ENCODE measurements at places on chromosomes 5 and 9.

GRCh38 chr5:159098603-159099436 lies 896 bp downstream of the EBF1 start:
- peaks cover 47% of the 10 kb centered on the region for H3K4me1 ChIP-seq
- H3K27ac ChIP-seq, result peak overlapping the region; percentile 95
- H3K36me3 ChIP-seq, result peaks cover 73% of the 10 kb centered on the region
- peak; percentile 57 for DNase-seq
- H3K4me3 ChIP-seq, result peak overlapping the region; percentile 86
- H3K27me3 ChIP-seq, result no peaks in the 10 kb centered on the region

- no peak for DNase-seq
- peaks cover 9% of the 10 kb centered on the region for H3K4me1 ChIP-seq
- H3K4me3 ChIP-seq, result no peak overlapping the region
- no peaks in the 10 kb centered on the region for H3K27me3 ChIP-seq
Measured at GRCh38 chr5:116388564-116389258, 185.9 kb downstream of the SEMA6A start.

DNA sequence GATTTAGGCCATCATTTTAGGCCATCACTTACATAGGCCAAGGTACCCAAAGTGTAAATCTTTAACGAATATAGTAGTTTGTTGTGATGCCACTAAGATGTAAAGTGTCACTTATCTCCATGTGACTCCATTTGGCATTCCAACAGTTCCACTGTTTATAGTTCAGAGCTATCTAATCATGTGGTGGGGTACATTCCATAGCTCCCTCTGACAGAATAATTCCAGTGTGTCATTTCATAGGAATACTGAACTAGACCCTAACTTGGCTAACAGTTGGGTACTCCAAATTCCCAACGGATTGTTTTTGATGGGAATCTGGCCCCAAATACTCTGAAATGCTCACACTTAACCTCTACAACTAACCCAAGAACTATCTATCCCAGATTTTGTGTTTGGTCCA lies 76.7 kb upstream of the FST start:
- peaks cover 6% of the 10 kb centered on the region for H3K27me3 ChIP-seq
- no peak overlapping the region for H3K27ac ChIP-seq
- no peaks in the 10 kb centered on the region for H3K4me1 ChIP-seq

GRCh38 chr9:75085640-75086039 lies 2.3 kb downstream of the NMRK1 start:
- H3K4me1 ChIP-seq, result peaks cover 13% of the 10 kb centered on the region
- H3K4me3 ChIP-seq, result no peak overlapping the region
- H3K27ac ChIP-seq, result peak overlapping the region; percentile 47
- H3K27me3 ChIP-seq, result no peaks in the 10 kb centered on the region

- H3K4me1 ChIP-seq, result peaks cover 9% of the 10 kb centered on the region
- no peak overlapping the region for H3K4me3 ChIP-seq
- no peak overlapping the region for H3K27ac ChIP-seq
- DNase-seq, result no peak
Measured at GRCh38 chr5:54445691-54446378, 9.7 kb upstream of the HSPB3 start.

DNA sequence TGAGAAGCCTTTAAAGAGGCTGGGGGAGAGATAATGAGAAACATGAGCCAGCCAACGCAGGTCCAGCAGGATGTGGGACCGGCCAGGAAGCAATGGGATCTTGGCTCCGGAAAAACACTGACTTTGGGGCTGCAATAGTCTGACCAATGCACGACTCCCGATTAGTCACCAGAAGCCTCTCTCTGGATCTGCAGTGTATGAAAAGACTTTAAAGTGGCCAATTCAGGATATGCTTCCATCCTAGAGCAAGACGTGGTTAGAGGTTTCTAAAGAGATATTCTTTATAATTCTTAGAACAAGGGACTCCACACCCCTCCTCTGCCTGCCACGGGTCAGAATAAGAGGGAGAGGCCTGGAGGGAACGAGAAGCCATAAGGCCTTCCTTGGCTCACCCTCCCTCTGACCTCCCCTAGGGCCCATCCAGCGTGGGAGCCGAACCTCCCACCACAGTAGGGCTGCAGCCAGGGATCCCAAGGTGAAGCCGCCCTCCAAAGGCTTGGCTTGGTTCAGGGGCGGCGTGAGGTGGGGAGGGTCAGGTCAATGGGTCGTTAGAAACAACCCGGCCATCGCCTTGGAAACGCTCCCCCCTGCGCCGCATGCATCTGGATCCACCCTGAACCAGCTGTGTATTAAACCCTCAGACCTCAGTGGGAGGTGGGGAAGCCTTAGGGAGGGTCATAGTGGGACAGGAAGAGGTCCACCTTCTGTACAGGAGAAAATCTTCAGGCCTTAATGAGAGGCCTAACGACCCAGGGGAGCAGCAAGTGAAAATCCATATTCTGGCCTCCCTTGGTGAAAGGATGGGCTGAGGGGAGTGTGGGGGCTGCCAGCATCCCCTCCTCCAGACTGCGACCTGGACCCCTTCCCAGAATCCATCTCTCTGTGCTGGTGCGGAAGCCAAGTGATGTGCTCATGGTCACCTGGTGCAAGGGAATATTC lies 11.1 kb downstream of the FGF1 start:
- no peak overlapping the region for H3K4me3 ChIP-seq
- H3K27ac ChIP-seq, result no peak overlapping the region
- H3K27me3 ChIP-seq, result peaks cover 13% of the 10 kb centered on the region
- DNase-seq, result no peak
- H3K4me1 ChIP-seq, result no peaks in the 10 kb centered on the region

GRCh38 chr9:29798599-29798998 lies 2225.3 kb upstream of the C9orf72 start:
- no peaks in the 10 kb centered on the region for H3K4me1 ChIP-seq
- no peak overlapping the region for H3K27ac ChIP-seq
- no peaks in the 10 kb centered on the region for H3K36me3 ChIP-seq

GRCh38 chr9:123828449-123828848 lies 101.5 kb downstream of the DENND1A start:
- H3K4me1 ChIP-seq, result peaks cover 6% of the 10 kb centered on the region
- H3K27ac ChIP-seq, result no peak overlapping the region
- no peak overlapping the region for H3K4me3 ChIP-seq
- no peak for DNase-seq

DNA sequence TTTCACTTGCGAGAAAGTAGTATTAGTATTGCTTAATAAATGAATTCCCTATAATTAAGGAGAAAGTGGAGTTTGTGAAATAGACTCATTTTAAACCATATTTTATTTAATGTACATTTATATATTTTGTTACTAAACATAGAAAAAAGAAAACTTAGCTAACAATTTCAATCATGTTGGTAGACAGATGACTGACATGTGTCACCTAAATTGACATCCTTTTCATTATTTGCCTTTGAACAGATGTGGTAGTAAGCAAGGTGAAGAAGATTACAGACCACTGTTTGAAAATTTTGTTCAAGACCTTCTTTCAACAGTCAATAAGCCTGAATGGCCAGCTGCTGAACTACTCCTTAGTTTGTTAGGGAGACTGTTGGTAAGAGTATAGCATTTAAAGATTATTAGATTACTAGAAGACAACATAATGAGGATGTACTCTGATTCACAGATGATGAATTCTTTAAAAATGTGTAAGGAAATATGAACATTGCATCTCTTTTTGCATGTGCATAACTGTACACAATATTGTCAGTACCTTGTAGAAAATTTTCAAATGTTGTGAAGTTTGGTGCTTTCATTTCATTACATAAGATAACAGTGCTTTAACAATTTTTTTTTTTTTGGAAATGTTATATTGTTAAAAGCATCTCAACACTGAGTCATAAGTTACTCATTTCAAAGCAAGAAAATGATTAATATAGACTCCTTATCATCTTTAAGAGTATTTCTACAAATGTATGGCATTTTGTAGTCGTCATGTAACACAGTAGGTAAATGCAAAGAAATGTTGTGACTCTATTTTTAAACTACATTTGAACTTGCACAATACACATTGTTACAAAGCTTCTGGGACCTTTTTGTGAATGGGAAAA lies 139.5 kb downstream of the NIPBL start:
- H3K4me1 ChIP-seq, result no peaks in the 10 kb centered on the region
- no peak overlapping the region for H3K27ac ChIP-seq
- no peak overlapping the region for H3K4me3 ChIP-seq
- peaks cover 16% of the 10 kb centered on the region for H3K36me3 ChIP-seq
- H3K27me3 ChIP-seq, result no peaks in the 10 kb centered on the region

DNA sequence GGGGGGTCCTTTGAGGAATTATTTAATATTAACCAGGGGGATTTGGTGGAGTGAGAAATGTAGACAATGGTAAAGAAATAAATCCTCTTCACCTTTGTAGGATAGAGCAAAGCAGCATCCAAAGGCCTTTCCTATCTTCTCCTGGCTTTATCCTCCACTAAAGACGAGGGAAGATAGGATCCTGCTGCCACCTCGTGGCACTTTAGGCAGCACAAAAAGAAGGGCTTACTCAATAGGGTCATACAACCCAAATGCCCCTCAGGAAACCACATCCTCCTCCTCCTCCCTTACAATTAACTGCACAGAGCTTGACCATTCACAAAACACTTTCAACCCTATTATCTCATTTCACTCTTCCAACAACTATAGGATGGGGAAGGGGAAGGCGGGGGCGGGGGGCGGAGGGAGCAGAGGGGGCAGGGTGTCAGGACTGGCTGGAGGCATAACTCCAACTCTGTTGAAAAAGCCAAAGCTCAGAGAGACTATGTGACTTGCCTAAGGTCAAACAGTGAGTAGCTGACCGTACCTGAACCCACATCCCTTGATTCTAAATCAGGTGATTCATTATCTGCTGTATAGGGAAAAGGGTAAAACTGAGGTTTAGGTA lies 45.4 kb upstream of the MYOT start:
- H3K27me3 ChIP-seq, result no peaks in the 10 kb centered on the region
- no peak overlapping the region for H3K4me3 ChIP-seq
- peaks cover 2% of the 10 kb centered on the region for H3K4me1 ChIP-seq
- peaks cover 20% of the 10 kb centered on the region for H3K36me3 ChIP-seq
- no peak overlapping the region for H3K27ac ChIP-seq

- H3K27ac ChIP-seq, result no peak overlapping the region
- H3K4me1 ChIP-seq, result peaks cover 2% of the 10 kb centered on the region
- no peaks in the 10 kb centered on the region for H3K27me3 ChIP-seq
- no peak for DNase-seq
Measured at GRCh38 chr9:95197692-95198271, 119.7 kb downstream of the FANCC start.

GRCh38 chr9:136805207-136805740 lies 2.5 kb upstream of the RABL6 start:
- peaks cover 21% of the 10 kb centered on the region for H3K36me3 ChIP-seq
- no peak overlapping the region for H3K27ac ChIP-seq
- H3K27me3 ChIP-seq, result no peaks in the 10 kb centered on the region
- no peak overlapping the region for H3K4me3 ChIP-seq

DNA sequence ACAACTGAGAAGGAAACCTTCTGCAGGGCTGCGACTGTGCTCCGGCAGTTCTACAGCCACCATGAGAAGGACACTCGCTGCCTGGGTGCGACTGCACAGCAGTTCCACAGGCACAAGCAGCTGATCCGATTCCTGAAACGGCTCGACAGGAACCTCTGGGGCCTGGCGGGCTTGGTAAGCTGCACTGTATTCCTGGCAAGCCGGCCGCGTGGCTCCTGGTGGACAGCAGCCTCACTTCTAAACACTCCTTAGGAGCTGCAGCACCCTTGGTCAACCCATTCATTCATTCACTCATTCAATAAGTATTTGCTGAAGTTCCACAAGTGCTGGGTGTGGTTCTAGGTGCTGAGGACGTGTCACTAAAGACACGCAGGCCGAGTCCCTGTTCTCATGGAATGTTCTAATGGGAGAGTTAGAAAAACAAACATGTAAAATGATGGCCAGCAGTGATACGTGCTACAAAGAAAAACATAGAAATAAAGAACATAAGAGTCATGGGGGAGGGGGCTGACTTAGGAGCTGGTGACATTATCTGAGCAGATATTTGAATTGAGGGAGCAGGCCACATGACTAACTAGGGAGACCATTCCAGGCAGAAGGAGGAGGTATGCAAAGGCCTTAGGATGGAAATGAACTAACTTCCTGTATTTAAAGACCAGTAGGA lies 6.1 kb downstream of the IL4 start:
- no peak overlapping the region for H3K27ac ChIP-seq
- H3K4me1 ChIP-seq, result peaks cover 27% of the 10 kb centered on the region
- no peak for DNase-seq
- H3K4me3 ChIP-seq, result no peak overlapping the region
- H3K27me3 ChIP-seq, result no peaks in the 10 kb centered on the region

DNA sequence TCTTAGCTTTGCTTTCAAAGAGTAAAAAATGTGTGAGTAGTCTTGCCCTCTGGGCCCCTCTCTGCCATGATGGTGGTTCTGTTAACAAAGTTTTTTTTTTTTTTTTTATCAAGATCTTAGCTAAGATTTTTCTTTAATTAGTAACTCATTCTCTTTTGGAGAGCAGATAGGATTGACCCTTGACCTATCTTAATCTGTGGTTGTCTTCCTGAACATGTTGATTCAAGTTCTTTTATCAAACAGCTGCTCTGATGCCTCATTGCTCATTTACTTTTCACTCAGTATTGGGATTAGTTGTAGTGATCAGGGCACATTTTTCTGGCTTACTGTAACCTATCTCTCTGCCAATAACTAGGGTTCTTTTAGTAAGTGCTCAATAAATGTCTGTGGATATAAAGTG lies 106.3 kb downstream of the PCSK5 start:
- H3K36me3 ChIP-seq, result no peaks in the 10 kb centered on the region
- no peak overlapping the region for H3K4me3 ChIP-seq
- DNase-seq, result no peak
- no peak overlapping the region for H3K27ac ChIP-seq

GRCh38 chr9:121394292-121394691 lies 24.2 kb upstream of the STOM start:
- no peak for DNase-seq
- no peak overlapping the region for H3K4me3 ChIP-seq
- no peaks in the 10 kb centered on the region for H3K4me1 ChIP-seq
- peaks cover 11% of the 10 kb centered on the region for H3K36me3 ChIP-seq
- H3K27ac ChIP-seq, result no peak overlapping the region

GRCh38 chr9:109520475-109521132 lies 22.5 kb upstream of the PTPN3 start:
- H3K4me1 ChIP-seq, result no peaks in the 10 kb centered on the region
- DNase-seq, result peak; percentile 34
- no peaks in the 10 kb centered on the region for H3K36me3 ChIP-seq
- H3K27me3 ChIP-seq, result peaks cover 25% of the 10 kb centered on the region
- no peak overlapping the region for H3K27ac ChIP-seq
- no peak overlapping the region for H3K4me3 ChIP-seq

GRCh38 chr5:80060966-80061365 lies 25.8 kb downstream of the THBS4 start:
- H3K27me3 ChIP-seq, result no peaks in the 10 kb centered on the region
- DNase-seq, result no peak
- no peak overlapping the region for H3K27ac ChIP-seq
- no peak overlapping the region for H3K4me3 ChIP-seq
- no peaks in the 10 kb centered on the region for H3K36me3 ChIP-seq

DNA sequence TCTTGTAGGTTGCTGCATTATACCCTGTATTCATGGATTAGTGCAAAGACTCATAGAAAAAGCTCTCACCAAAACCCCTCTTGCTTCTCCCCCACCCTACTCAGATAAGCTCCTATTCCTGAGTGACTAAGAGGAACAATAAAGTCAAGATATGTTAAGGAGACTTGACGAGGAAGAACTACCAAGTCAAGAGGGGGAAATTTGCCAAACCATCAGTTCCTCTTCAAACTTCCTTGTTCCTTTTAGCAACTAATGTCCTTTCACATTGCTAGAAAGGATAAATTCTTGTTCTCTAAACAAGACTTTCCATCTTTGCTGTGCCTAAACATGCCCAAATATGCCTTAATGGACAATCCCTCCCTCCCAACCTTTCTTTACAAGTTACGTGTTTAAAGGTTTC lies 27.0 kb downstream of the CNOT8 start:
- H3K36me3 ChIP-seq, result peaks cover 81% of the 10 kb centered on the region
- H3K4me3 ChIP-seq, result no peak overlapping the region
- H3K27me3 ChIP-seq, result no peaks in the 10 kb centered on the region
- no peak overlapping the region for H3K27ac ChIP-seq
- H3K4me1 ChIP-seq, result no peaks in the 10 kb centered on the region

GRCh38 chr5:175830586-175831300 lies 40.6 kb upstream of the CPLX2 start:
- H3K36me3 ChIP-seq, result no peaks in the 10 kb centered on the region
- peaks cover 28% of the 10 kb centered on the region for H3K27me3 ChIP-seq
- no peak overlapping the region for H3K4me3 ChIP-seq
